ENCODE measurements at places on chromosomes 6 and 20.

GRCh38 chr20:22100686-22101085 lies 395.2 kb downstream of the PAX1 start:
- DNase-seq = no peak

DNA sequence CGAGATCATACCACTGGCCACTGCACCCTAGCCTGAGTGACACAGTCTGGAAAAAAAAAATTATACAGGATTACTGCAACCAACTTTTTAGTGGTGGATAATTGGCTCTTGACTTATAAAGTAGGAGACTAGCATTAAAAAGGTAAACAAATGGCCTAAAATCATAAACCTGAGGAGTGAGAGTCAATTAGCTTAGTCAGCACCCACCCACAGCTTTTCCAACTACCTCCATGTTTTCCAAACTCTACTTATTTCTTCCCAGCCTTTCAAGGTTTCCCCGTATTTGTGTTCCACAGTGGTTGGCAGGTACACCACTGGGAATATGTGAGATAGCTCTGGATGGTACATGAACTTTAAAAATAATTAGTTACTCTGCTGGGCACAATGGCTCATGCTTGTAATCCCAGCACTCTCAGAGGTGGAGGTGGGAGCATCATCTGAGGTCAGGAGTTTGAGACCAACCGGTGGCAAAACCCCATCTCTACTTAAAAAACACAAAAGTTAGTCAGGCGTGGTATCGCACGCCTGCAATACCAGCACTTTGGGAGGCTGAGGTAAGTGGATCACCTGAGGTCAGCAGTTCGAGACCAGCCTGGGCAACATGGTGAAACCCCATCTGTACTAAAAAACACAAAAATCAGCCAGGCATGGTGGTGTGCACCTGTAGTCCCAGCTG lies 6.7 kb downstream of the CYP24A1 start:
- no peak for DNase-seq

GRCh38 chr20:34642009-34642408 lies 34.9 kb downstream of the PIGU start:
- DNase-seq = no peak

- DNase-seq = no peak
Observed at GRCh38 chr6:30749554-30750378, 5.4 kb upstream of the IER3 start.

DNA sequence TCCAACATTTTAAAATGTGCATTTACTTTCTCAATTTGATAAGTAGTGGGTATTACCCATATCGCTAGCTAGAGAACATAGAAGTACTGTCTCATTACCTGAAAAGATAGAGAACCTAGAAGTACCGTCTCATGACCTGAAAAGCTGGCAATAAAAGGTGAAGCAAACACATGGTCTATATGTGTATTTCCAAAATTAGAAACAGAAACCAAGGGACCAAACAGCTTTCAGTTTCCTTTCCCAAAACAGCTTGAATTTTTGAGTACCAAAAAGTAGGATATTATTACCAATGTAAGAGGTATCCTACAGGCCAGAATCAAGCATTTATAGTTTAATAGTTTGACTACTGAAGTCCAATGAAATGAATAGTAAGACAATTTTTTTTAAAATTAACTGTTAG lies 77.2 kb downstream of the KIF13A start:
- DNase-seq = no peak

DNA sequence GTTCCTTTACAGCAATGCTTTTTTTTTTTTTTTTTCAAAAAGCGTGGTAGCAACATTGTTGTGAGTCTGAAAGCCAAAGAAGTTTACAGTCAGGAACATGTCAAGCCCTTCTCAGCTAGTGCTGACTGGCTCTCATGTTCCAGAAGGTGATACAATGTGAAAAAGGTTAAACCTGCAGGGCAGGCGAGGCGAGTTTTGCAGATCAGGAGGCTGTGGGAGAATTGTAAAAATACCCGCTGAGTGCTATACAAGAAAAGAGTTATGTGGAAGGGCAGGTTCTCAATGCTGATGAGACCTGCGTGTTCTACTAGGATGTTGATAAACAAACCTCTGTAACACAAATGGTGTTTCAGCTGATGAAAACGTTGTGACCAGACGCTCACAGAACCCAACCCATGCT lies 30.9 kb upstream of the RPP40 start:
- no peak for DNase-seq

GRCh38 chr6:130259140-130259539 lies 36.4 kb upstream of the SAMD3 start:
- no peak for DNase-seq

DNA sequence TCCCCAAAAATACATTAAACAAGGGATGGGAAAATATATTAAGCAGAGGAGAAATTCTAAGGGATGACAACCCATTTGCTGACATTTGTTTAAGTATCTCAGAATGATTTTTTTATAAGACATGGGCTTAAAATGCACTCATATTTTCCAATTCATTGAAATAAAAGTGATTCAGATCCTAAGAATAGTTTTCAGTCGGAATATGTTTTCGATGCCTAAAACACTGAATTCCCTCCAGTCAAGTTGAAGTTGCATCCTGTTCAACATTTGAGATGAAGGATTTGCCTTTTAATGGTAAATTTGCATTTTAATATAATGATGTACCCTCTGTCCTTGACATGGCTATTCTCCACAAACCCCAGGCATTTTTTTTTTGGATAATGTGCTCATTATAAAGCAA lies 79.3 kb downstream of the PTCHD4 start:
- no peak for DNase-seq

- DNase-seq = no peak
Observed at GRCh38 chr20:33257237-33257636, 21.4 kb downstream of the BPIFA1 start.

GRCh38 chr6:157143890-157144798 lies 179.2 kb downstream of the TMEM242 start:
- no peak for DNase-seq

- DNase-seq = no peak
Observed at GRCh38 chr6:164195278-164195941, 780.9 kb downstream of the QKI start.

DNA sequence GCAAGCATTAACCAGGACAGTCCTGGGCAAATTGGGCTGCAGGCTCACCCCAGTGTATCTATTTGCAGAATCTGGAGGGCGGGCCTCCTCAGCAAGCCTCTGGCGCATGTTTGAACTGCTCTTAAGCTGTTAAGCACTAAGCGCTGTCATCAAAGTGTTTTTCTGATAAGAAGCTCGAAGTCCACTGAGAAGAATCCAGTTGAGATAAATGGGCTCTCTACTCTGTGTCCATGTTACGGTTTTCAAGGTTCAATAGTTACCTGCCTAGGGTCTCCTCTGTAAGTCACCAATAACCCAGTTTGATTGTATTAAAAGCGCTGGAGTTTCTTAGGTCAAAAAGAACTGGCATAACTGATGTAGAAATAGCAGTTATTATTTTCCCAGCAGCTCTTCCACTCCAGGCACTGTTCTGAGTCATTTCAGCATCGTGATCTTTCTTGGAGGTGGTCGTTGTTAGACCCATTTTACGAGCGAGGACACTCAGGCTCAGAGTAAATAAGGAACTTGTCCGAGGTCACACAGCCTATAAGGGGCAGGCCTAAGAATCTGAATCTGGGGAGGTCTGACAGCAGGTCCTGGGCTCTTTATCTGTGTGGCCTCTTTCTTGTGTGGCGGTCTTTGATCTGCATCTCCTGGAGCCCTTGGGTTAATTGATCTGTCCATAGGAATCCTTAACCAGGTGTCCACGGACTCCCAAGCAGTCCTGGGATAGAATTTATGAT lies 207.4 kb upstream of the ZNF217 start:
- DNase-seq = no peak

GRCh38 chr6:9783567-9783966 lies 631.3 kb downstream of the TFAP2A start:
- no peak for DNase-seq

GRCh38 chr6:16430391-16431089 lies 192.2 kb downstream of the GMPR start:
- DNase-seq = no peak

GRCh38 chr6:97085772-97086171 lies 161.2 kb downstream of the KLHL32 start:
- DNase-seq = no peak
